ENCODE measurements at places on chromosomes 2 and 18.

DNA sequence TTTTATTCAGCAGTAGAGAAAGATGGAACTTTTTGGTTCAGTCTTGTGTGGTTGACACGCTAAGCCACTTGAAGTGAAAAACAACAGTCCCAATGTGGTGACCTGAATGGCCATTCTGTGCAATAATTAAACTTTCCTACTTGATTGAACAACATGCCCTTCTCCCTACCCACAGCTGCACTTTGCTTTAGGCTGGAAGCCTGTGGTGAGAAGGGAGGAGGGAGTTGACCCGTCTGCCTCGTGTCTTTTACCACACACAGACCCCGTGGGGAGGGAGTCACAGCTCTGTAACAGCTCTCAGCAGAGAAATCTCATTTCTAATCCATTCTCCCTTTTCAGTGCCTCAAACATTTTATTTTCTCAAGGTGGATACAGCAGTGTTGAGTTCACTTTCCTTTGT lies 138.2 kb upstream of the PKDCC start:
- DNase-seq = no peak

GRCh38 chr2:54597153-54597848 lies 126.2 kb upstream of the EML6 start:
- no peak for DNase-seq

- no peak for DNase-seq
These were observed 363.1 kb downstream of the NBAS start for GRCh38 chr2:15198051-15198450.

DNA sequence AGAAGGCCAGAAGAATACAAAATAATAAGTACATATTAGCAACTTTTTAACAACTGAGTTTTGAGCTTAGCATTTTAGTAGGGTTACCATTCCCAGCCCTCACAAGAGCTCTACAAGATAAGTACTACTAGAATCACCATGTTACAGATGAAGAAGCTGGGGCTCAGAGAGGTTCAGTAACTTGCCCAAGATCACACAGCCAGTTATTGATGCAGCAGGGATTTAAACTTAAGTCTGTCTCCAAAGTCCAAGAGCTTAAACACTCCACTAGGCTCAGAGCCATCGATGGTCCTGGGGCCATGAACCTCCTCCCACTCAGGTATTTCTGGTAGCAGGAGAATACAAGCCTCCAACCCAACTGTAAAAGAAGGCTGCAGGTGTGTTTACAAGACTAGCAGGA lies 30.8 kb downstream of the TNS1 start:
- no peak for DNase-seq

DNA sequence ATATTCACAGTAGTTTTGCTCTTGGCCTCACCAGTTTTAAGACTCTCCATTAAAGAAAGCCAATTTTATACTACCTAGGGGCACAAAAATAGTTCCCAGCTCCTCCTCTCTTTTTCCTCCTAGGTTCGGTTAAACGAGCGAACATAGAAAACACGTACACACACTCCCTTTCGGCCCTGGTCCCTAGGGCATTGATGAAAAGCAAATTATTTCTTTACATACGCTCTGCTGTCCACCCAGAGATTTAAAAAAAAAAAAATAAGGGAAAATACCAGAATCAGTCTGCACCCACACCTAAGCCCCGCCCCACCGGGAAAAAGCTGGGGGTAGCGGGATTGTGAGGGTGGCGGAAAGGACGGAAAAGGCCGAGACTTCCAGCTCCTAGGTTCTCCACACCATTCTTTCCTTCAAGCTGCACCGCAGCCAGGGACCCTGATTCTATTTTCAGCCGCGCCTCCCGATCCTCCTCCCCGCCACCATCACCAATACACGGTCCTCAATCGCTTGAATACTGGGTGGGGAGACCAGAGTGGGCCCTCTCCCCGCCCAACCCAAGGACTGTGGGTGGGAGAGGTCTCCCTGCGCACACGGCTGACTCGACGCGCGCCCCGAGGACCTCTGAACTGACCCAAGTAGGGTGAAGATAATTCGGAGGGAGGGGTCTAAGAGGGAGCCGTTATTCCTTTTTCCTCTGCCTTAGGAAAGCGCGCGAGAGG lies 769 bp downstream of the ATF2 start:
- DNase-seq = no peak

- DNase-seq = no peak
These were observed 45.9 kb upstream of the ST6GAL2 start for GRCh38 chr2:106931717-106932335.

DNA sequence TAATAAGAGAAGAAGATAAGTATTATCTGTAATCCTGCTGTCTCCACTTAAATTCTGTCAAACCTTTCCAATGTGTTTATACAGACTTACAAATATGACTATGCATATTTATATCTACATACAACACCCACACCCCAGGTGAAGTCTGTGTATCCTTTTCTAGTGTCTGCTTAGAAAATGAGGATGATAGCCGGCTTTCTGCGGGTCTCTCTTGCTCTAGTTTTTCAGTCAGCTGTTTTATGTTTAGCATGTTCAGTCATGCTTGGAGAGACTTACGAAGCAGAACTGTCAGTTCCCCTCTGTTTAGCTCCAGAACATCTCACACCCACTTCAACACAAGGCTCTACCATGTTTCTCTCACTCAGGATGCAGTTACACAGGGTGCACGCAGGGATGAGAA lies 137.3 kb upstream of the NFATC1 start:
- no peak for DNase-seq

GRCh38 chr18:8231316-8231715 lies 377.9 kb upstream of the RAB12 start:
- no peak for DNase-seq

- DNase-seq = no peak
These were observed 119.7 kb upstream of the ETAA1 start for GRCh38 chr2:67277450-67277849.

DNA sequence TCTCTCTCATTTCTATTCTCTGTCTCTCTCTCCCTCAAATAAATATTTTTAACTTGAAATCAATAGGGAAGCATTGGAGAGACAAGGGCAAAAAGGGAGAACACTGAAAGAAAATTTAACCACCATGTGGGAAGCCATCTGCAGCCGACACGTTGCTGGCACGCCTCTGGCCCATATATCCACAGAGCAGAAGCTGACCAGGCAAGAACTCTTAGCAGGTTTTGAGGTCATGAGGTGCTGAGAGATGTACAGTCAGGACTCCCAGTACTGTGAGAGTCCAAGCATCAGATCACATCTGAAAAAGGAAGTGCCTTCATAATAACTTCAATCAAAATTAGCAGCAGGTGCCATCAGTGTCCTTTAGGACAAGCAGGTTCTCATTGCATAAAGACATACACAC lies 156.6 kb downstream of the AKAIN1 start:
- no peak for DNase-seq

DNA sequence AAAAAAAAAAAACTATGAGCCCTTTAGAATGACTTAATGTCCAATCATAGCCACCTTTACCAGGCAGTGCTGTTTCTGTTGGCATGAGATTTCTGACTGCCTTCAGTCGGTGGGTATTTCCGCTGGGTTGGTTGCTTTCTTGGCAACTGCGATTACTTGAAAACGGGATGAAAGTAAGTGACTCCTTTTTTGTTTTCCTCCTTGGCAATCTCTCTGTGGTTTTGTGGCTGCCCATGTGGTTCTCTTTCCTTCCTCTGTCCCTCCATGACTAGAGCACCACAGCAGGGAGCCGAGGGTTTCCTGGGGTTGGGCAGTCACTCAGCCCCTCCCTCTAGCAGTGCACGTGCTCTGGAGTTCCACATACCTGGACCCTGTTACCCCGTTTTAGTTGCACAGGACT lies 112.1 kb downstream of the KLHL29 start:
- DNase-seq = no peak
